Fibroblast of villous mesenchyme (primary cell): ENCODE measurements at places on chromosomes 4 and X.
A peak's percentile ranks its signal among the peaks of the same experiment; 100 is the strongest.

DNA sequence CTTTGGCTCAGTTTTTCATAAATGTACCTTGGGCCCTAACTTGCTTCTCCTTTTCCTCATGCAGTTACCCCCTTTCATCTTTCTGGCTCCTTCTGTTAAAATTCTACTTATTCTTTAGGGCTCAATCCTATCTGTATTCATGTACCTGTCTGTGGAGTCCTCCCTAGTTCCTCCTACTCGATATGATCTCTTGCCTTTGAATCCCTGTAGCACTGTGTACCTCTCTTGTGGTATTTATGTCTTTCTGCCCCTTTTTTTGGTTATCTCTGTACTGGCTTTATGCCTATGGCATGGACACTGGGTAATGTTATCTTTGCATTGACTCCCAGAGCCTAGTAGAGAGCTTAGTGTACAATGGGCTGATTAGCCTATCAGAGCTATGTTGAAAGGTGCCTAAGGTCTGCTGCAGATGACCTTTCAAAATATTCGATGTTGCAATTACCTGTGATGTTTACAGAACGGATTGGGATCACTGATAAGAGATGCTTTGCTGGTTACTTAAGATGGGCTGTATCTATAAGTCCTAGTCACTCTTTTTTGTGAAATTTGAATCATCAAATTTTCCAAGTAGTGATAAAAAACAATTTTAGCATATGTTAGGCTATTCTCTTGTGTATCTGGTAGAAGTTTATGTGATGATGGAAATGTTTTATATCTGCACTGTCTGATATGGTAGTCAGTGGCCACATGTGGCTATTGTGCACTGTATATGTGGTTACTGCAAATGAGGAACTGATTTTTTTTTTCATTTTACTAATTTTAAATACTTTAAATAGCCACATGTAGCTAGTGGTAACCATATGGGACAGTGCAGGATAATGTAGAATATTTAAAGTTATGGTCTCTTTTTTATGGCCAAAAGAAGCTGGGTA, 33.5 kb downstream of the TMEM164 start:
- no peak for DNase-seq

- peak; percentile 80 for DNase-seq
Observed at GRCh38 chr4:8308856-8309771, 39.6 kb downstream of the HTRA3 start.

DNA sequence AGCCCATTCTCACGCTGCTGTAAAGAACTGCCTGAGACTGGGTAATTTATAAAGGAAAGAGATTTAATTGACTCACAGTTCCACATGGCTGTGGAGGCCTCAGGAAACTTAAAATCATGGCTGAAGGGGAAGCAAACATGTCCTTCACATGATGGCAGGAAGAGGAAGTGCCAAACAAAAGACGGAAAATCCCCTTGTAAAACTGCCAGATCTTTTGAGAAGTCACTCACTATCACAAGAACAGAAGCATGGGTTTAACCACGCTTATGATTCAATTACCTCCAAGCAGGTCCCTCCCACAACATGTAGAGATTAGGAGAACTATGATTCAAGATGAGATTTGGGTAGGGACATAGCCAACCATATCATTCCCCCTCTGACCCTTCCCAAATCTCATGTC, 335.5 kb downstream of the IL15 start:
- no peak for DNase-seq

- no peak for DNase-seq
Observed at GRCh38 chr4:37978248-37978924, 18.2 kb downstream of the PTTG2 start.

GRCh38 chrX:11766487-11766886, 8.4 kb downstream of the MSL3 start:
- DNase-seq = no peak

- DNase-seq = no peak
Observed at GRCh38 chrX:85243155-85243554, 424 bp downstream of the SATL1 start.

- peak; percentile 50 for DNase-seq
Observed at GRCh38 chrX:47562615-47563243, 1.7 kb downstream of the ARAF start.

GRCh38 chrX:102599951-102600579, 750 bp downstream of the ARMCX5 start:
- peak; percentile 30 for DNase-seq

DNA sequence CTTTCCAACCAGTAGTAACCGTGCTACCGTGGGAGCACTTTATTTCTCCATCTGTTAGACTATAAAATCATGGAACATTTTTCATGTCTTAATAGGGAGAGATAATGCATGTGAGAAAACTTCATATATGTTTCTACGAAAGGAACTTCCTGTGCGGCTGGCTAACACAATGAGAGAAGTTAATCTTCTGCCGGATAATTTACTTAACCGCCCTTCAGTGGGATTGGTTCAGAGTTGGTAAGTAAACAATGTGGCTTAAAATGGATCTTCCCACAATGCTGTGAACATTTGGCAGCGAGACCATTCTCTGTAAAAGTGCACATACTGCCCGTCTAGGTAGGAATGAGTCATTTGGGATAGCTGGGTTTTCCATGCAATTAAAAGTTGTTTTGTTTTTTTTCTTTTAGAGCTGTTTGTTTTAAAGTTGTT, 29.6 kb downstream of the PDK3 start:
- peak; percentile 88 for DNase-seq

DNA sequence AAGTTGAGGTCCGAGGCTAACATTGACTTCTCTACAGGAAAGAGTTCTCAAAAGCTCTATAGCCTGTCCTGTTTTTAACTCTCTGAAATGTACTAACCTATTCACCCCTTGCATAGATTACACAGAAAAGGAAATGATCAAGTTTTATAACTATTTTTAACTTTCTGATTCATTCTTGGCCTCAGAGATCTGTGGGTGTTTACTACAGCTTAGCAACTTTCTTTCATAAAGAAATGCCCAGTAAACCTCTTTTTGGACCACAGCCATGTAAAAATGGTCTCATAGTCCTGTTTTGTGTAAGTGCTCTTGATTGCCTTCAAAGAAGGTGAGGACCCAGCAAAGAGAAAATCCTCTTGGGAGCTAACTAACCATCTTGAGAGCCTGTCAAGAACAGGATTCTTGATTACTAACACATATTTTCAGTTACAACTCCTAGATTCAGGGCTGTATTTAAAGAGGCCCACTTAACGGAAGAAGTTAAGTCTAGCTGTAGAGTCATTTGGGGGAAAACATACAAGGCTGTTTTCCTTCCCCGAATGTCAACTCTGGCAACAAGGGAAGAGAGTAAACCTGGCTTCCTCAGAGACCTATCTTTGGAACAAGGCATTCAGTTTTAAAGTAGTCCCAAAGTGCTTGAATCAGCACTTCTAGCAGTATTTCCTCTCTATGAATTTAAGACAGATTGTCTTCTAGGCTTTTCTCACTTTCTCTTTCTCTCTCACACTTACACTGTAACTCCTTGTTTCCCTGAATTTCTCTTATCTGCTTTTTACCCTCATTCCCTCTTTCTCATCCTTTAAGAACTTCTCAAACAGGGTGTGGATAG, 78.2 kb downstream of the IL21 start:
- DNase-seq = peak; percentile 28

DNA sequence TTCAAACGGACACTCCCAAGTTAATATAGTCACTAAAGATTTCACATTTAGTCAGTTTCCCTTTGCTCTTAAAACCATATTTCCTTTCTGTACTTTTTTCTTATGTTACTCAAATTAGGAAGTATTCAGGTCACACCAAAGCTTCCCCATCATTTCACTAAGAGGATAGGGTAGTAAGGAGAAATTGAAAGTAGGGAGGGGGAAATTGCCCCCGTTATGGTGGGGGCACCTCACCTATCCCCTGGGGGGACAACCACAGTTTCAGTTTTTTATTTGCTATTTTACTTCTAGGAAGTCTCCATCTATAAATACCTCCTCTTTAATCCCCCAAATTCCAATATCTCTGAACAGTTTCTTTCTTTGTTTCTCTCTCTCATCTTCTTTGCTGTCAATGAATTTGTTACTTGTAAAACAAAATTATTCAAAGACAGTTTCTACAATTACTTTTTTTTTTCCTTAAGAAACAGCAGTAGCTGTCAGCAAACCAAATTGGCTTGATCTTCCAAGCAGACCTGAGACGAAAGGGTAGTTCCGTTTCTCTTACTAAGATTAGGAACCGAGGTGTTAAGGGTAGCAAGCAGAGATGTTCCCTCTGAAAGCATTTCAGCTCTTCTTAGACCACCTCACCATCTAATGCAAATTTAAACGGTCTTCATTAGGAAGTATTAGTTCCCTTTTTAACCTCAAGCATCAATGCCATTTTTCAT, 160.2 kb upstream of the KLF3 start:
- no peak for DNase-seq
